ENCODE measurements at places on chromosomes 11 and 22.

DNA sequence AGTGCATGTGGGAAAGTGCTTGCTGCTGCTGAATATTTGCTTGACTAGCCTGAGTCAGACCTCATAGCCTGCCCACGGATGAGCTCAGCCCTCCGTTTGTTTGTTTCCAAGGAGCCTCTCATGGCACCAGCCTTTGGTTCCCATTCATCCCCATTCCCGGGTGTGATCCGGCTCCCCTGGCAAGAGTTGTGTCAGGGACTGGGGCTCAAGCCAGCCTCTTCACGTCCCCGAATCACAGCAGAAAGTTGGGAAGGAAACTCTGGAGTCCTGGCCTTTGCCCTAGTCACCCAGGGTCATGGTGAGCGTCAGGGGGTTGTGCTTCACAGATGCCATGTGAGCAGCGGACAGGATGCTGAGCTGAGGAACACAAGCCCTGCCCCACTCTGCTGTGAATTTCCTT is 13.8 kb downstream of the SEC14L3 start:
- DNase-seq: no peak

DNA sequence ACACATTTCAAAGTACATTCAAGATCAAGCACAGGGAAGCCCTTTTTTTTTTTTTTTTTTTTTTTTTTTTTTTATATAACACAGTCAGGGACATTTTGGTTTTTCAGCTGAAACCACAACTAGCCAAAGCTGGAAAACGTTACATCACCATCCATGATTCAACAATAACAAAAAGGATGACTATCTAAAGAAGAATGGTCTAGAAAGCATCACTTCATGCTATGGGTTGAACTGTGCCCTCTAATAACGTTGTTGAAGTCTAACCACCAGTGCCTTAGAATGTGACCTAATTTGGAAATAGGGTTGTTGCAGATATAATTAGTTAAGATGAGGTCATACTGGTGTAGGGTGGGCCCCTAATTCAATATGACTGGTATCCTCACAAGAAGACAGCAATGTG is 46.6 kb downstream of the MTMR2 start:
- no peak for DNase-seq

GRCh38 chr11:57680552-57680874 is 12.6 kb downstream of the ZDHHC5 start:
- DNase-seq: no peak

DNA sequence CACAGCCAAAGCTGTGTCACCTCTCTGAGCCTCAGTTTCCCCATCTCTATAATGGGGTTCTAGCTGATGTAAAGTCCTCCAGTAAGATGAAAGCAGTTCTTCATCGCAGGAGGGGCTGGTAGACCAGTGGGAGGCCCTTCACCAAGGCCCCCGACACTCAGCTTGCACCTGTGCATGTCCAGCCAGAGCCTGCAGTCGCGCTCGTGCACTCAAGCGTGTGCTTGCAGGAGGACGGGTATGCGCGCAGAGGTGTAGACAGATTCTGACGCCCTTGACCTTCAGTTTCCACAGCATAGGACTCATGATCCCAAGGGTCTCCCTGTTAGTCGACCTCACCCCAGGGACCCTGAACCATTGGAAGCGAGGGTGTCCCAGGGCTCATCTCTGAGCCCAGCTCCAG is 633.7 kb downstream of the TBC1D22A start:
- no peak for DNase-seq

DNA sequence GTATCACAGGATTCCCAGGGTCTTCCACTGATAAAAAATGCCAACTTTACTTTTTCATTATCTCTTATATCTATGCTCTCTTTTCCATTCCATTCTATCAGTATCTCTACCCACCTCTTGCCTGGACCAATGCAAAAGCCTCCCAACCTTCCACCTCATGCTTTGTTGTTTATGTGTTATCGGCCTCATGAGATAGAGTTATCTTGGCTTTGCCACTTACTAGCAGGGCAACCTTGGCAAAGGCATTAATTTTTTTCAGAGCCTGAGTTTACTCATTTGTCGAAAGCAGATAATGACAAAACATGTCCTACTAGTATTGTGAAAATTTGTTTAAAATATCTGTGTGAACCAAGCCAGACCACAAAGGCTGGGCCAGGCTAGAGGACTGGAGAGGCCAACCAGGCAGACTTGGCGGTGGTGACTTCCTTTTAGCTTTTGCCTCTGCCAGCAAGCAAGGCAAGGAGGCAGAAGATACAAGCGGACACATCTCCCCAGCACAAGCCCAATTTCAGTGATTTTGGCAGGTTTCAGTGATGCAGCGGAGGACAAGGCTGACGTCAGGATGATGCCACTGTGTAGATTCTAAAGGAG is 106.9 kb downstream of the ADAMTS15 start:
- no peak for DNase-seq

- DNase-seq: no peak
Measured at GRCh38 chr11:121244884-121245283, 47.7 kb upstream of the SC5D start.

DNA sequence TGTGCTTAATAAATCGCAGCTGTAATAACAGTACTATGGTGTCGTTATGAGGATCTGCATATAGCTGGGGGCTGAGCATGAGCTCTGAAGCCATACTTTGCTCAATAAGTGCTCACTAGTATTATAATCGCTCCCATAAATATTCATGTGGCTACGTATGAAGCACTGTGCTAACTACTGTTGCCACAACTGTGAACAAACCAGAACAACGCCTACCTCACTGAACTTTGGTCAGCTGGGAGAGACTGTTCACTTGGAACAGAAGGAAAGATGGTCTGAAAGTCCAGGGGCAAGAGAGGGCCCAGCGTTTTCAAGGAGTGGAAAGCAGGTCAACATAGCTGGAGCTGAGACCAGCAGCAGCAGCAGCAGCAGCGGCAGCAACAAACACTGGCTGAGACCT is 141.6 kb downstream of the EFCAB6 start:
- DNase-seq: no peak

GRCh38 chr11:11640152-11640551 is 18.3 kb upstream of the GALNT18 start:
- no peak for DNase-seq

DNA sequence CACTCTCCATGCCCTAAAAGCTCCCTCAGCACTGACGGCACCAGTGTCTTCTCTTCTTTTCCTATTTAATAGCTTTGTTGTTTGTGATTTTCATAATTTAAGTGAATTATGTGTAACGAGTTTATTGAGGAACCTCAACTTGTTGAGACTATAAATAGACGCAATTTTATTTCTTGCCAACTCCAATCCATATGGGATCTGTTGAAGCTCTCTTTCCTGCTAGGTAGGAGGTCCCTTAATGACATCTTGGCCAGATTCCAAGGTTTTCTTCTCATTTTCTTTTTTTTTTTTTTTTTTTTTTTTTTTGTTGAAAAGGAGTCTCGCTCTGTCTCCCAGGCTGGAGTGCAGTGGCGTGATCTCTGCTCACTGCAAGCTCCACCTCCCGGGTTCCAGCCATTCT is 14.2 kb downstream of the RTL6 start:
- DNase-seq: no peak

- no peak for DNase-seq
Measured at GRCh38 chr11:65056999-65057398, 1.4 kb downstream of the NAALADL1 start.

DNA sequence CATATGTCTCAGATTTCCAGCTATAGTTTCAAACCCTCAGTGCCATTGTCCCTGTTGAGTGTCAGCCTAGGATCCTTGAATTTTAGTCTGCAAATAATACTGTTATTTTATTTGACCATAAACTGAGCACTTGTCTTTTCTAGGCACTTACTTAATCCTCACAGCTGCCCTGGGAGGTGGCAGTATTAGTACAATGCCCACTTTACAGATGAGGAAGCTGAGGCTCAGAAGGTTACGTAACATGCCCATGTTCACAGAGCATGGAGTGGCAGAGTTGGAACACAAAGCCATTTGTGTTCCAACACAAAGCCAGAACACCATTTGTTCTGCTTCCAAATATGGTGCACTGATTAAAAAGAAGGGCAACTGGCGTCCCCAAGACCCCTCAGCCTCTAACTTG is 38.2 kb upstream of the ALX4 start:
- no peak for DNase-seq

GRCh38 chr22:29833392-29833965 is 4.6 kb downstream of the ASCC2 start:
- DNase-seq: no peak
